NCI-H187 (cell line): ENCODE measurements at places on chromosomes 6 and 20.

- DNase-seq = no peak
Measured at GRCh38 chr6:130303431-130303830, 62.4 kb upstream of the TMEM200A start.

- DNase-seq = no peak
Measured at GRCh38 chr6:144033816-144034735, 26.0 kb upstream of the PLAGL1 start.

GRCh38 chr6:11264100-11264499 is 31.6 kb upstream of the NEDD9 start:
- no peak for DNase-seq

GRCh38 chr6:116651916-116652315 is 16.6 kb downstream of the ZUP1 start:
- DNase-seq = no peak

GRCh38 chr6:116363759-116364158 is 7.0 kb upstream of the DSE start:
- no peak for DNase-seq

- no peak for DNase-seq
Measured at GRCh38 chr6:119312441-119312840, 37.1 kb downstream of the MAN1A1 start.

DNA sequence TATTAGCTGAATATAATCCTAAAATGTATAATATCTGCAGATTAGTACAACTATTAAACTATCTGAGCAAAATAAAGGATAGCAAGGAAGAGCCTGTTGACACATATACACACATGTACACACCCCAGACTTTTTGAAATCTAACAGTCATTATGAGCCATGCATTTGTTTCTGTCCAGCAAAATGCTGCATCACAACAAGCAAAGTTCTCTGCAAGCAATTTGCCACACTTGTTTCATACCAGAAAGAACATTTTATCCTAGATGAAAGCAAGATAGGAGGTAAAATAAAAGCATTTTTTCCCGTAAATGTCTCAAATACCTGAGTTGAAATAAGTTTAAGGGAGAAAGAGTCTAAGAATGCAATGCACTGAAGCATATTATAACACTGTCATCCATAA is 145.2 kb downstream of the COL21A1 start:
- no peak for DNase-seq

GRCh38 chr6:20441921-20442320 is 40.2 kb downstream of the E2F3 start:
- no peak for DNase-seq

DNA sequence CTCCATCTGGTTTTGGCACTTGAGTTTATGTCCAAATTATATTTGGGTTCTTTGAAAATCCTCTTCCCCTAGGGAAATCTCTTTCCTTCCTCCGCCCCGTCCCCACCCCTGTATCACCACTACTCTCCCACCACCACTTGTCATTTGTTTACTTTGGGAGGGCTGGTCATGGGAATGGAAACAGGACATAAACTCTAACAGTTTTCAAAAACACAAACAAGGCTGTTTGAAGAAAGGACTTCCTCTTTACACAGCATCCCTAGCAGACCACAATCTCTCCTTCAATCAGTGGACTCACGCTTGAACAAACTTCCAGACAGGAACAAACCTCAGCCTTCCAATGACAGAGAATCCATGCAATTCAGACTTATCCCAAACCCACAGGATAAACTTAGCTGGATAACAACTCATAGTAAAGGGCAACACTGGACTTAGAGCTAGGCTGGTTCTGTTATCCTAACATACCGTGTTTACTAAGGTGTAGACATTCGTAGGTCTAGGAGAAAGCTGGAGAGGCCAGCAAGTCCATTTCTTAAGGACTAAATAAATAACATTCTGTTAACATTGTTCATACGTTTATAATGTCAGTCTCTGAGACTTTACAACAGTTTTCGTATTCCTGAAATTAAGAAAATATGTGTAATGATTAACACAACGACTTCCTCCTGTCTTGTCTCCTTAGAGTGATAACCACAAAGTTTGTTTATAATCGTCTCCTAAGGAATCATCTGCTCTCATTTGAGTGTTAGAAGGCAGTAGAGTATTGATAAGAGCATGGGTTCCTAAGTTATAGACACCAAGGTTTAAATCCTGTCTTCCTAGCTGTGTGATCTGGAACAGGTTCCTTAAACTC is 44.1 kb upstream of the CTAGE9 start:
- no peak for DNase-seq

- DNase-seq = no peak
Measured at GRCh38 chr6:111745186-111745585, 128.1 kb downstream of the FYN start.

GRCh38 chr6:40205004-40205403 is 270.7 kb upstream of the MOCS1 start:
- no peak for DNase-seq

DNA sequence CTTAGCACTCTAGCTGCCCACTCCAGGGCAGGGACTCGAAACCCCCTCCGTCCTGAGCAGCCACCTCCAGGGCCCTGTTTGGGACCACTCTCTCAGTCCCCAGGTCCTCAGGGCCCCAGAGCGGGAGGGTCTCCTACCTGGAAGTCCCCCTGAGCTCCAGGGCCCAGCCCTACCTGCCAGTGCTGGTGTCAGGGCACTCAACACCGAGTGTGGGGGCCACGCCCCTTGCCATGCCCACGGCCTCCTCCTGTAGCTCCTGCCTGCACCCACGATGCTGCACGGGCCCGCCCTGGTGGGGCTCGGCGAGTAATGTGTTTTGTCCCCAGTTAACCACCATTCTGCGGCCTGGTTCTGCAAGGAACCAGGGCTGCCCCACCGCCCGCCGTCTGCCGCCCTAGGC is 21.5 kb downstream of the SPDEF start:
- DNase-seq = no peak

DNA sequence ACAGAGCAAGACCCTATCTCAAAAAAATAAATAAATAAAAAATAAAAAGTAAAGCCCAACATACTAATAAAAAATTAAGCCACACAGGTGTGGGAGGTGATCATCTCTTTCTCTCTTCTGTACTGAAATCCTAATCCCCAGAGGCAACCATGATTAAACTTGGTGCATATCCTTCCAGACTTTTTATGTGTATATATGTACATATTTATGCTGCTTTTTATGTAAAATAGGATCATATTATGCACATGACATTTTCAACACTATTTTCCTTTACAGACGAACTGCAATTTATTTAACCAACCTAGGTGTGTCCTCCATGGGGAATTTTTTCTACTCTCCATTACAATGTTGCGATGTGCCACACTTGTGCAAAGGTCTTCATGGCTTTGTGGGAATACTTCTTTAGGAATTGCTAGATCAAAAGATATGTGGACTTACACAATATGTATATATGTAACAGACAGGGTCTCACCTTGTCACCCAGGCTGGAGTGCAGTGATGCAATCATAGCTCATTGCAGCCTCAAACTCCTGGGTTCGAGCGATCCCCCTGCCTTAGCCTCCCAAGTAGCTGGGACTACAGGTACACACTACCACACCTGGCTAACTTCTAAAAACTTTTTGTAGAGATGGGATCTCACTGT is 23.7 kb downstream of the RMND1 start:
- no peak for DNase-seq

- no peak for DNase-seq
Measured at GRCh38 chr6:77620278-77620882, 32.5 kb upstream of the MEI4 start.
